ENCODE measurements at places on chromosomes 5 and 9.

- DNase-seq = no peak
Observed at GRCh38 chr5:76788362-76788761, 30.5 kb upstream of the F2RL1 start.

GRCh38 chr5:93126634-93127033, 454.4 kb downstream of the NR2F1-AS1 start:
- DNase-seq = no peak

GRCh38 chr5:38515092-38515491, 41.4 kb downstream of the LIFR start:
- DNase-seq = no peak

DNA sequence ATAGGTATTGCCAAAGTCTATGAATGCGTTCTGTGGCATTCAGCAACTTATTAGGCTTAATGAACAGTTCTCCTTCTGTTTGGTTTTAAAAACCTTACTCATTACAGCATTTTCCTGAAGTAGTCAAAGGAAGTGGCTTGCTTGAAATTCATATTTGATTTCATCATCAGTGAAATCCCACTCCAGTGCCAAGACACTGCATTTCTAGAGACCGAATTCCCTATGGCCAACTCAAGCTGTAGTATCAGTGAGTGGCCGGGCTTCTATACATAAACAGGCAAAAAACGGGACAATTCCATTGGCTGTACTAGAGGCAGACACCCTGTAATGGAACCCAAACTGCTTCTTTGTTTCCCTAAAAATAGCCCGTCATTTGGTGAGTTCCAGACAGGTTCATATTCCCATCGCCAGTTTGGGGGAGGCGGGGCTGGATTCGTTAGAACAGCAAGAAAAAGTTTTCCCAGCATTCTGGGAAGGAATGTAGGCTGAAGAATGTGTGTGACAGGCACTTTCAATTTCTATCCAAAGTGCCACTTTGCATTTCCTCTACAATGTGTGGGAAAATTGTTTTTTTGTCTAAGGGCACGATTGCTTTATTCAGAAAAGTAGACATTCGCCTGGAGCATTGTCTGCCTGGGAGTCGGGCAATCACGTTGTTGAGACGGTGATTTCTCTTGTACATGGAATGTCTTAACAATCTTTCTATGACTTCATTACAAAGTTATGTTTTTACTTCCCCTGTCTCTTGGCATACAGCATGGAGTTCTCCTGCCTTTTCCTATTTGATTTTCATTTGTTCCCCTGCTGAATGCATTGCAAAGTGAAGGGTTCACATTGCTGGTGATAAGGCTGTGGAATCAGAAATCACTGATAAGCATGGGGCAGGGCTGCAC, 141.8 kb upstream of the MAST4 start:
- DNase-seq = no peak

- no peak for DNase-seq
Observed at GRCh38 chr5:170126061-170126460, 20.4 kb downstream of the FOXI1 start.

DNA sequence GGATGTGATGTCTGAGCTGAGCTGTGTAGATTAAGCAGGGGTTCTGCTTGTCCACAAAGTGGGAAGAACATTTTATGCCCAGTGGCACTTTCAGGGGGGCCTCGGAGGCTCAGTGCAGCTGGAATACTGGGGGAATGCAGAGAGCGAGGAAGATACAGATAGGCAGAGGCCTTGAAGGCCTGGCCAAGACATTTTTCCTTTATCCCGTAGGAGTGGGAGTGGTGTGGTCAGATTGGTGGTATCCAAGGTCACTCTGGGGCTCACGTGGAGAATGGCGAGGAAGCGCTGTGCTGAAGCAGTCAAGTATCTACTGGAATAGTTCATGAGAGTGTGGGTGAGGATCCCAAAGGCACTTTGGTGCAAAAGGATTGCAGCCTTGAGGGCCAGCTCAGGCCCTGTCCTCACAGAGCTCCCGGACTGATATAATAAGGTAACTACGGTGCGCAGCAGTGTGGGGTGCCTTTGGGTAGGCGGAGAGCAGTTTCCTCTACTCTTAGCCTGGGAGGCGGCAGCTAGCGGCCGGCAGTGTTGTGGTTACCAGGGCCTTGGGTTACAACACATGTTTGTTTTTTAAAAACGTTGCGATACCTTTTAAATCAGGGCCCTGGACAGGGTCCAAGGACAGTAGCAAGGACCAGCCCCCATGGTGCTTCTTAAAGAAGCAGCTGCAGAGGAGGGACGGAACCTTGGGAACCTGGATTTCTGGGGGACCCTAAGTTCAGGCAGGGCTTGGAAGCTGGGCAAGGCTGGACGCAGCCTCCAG, 10.8 kb upstream of the CCDC69 start:
- DNase-seq = peak; percentile 31
